ENCODE measurements at places on chromosomes 2 and 18.
A peak's percentile ranks its signal among the peaks of the same experiment; 100 is the strongest.

- no peak for DNase-seq
These were observed 501.8 kb upstream of the SALL3 start for GRCh38 chr18:78477840-78478239.

DNA sequence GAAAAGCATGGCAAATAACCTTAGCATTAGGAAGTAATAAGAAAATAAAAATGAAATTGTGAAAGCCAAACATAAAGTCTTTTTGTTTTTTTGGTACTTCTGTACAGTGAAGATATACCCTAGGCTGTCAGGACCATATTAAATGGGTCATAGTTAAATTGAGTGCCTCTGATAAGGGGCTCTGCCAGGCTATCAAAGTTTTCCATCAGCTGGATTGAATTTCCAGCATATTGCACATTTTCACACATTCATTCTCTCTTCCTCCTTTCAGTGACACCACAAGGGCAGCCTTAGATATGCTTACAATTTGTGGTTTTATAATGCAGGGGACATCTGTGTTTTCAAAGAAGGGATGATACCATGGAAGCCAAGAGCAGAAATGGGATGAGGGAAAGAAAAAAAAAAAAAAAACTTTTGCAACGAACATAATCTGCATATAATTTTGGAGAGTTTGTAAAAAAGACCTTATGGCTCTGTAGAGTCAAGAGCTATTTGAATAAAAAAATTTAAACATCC, 109.3 kb upstream of the LYPD1 start:
- no peak for DNase-seq

DNA sequence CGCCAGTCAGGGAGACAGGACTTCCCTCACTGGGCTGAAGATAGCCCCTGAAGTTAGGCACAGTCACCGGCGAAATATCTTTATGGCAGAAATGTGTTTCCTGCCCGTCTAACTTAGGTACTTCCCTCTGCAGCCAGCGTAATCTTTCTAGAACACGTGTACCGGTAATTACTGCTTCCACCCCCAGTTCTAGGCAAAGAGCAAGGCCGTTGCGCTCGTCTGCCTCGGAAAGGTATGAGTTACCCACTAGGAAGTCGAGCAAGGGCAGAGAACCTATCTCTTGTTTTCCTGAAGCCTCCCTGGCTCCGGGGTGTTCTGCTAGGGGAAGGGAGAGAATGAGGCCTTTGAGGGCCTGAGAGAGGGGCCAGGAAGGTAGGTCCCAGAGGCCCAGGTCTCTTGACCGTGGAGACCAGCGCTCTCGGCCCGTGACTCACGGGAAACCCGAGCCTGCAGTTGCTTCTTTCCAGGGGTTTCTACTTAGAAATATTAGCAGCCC, 70.0 kb downstream of the TWSG1 start:
- peak; percentile 31 for DNase-seq

DNA sequence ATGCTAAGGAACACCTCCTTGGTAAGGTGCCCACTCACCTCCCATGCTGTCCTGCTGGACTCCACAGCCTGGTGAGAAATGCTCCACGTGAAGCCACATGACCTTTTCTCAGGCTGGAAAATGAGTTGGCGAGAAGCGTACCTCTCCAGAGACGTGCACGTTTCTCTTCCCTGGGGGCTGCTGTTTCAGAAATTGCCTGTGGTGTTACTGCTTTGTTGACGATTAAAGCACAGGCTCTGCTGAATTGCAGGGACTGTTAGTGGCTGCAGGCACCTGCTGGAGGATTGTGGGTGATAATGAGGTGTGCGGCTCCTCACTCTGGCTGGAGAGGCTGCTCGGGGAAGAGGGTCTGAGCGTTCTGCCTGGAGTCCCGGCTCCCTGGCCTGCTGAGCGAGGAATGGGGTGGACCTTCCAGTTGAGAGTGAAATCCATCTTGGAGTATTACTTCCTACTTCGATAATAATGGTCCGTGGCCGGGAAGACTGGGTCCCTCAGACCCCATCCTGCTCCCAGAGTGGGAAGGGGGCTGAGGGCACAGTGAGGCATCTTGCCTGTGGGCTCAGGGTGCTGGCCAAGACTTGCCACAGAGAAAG, 199.3 kb upstream of the HDAC4 start:
- no peak for DNase-seq

DNA sequence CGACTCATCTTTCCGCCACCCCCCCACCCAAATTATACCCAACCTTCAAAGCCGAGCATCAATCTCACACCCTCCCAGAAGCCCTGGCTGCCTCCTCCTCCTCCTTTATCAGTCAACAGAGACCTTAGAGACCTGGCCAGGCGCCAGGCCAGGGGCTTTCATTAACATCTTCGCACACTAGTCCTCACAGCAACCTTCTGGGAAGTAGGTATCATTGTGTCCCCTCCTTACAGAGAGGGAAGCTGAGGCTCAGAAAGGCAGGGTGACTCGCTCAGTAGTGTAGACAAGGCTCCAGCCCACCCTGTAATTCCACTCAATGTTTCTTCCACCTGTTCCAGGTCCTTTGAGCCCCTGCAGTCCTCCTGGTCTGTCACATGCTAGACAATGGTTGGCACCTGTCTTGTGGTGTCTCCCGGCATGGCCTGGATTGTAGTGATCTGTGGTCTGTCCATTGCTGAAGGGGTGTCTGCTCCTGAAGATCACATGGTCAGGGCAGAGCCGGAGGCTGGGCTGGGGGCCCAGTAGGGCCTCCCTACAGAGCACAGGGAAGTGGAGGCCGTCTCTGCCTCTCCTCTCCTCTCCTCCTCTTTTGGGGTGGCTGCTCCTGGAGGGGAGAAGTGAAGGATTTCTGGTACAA, 36.0 kb downstream of the KLHL29 start:
- DNase-seq = no peak

DNA sequence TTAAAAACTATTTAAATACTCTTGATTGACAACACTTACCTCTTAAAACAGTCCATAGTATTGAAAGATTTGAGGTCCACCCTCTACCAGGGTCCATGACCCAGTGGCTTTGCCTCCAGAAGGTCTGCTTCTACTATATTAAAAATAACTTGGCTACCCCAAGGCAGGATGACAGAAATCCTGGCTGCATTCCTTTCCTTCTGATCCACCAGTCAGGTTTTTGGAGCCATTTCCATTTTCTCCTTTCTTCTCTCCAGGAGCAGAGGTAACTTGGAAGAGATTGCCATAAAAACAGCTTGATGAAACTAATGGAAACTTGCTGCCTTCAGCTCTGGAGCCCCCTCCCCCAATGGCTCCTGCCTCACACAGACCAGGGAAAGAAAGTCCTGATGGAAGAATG, 2.6 kb upstream of the FAM171B start:
- no peak for DNase-seq

DNA sequence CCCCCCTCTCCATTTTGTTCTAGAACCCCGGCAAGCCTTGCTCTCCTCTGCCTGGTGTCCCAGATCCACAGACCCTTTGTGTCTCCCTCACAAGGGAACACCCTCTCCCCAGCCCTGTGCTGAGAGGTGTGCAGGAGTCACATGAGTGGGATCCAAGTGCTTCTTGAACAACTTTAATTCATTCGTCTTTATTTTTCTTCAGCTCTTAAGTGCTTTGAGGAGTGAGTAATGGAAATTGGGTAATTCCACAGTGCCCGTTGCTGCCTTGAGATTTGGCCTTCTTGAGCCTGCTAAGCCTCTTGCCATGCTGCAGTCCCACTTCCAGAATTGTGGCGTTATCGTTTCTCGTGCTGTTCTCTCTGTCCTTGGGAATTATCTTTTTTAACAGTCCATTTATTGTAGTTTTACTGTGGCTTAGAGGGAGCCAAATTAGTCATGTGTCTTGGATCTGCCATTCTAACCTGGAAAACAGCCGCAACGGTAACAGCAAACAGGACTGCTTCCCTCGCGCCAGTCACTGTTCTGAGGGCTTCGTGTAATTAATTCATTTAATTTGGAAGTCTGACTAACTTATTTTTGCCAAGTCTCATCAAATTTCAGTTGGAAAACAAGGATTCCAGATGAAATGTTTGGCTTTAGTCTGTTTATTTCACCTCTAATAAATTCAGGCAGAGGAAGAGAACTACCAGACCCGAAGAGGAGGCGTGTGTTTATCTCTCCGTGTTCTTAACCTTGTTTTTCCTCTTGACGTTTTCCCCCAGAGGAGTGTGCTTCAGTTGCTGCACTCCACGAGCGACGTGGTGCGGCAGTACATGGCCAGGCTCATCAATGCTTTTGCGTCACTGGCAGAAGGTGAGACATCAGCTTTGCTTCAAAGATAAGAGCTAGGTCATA, 72.0 kb downstream of the ARMC9 start:
- no peak for DNase-seq

GRCh38 chr2:199997296-199997695, 41.9 kb downstream of the MAIP1 start:
- no peak for DNase-seq

DNA sequence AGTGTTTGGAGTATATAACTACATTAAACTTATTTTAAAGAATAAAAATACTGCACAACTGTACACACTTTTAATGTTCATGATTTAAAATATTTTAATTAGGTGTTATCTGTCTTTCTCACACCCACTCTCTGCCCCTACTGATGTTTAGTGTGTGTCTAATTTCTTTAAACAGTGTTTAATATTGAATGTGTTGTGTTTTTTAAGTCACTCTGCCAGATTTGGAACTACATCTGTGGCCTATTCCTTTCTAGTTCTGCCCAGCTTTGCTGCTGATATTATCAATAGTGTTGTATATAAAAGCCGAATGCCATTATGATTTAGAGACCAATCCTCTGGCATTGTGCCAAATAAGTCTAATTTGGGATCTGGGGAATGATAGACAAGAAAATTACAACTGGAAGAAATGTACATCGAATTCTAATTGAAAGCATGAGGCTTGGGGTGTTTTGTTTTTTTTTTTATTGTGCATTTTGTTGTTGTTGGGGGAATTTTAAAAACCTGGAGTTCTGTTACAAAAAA, 398.0 kb downstream of the CPS1 start:
- DNase-seq = no peak

DNA sequence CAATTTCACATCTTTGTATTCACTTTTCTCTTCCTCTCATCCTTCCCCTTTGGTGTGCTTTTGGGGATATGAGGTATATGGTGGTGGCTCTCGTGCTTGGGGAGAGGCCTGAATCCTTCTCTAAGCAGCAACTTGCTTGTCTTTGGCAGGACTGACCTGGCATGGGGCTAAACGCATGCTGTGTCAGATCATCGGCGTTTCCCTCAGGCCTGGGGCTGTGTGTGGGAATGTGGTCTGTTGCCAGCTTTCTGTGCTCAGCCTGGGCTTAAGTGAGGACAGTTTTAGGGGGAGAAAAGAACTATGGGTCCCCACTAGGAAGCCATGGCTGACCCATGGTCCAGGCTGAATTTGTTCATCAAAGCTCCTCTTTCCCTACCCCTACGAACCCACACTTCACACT, 60.7 kb downstream of the TET3 start:
- no peak for DNase-seq

- DNase-seq = no peak
These were observed 25.9 kb downstream of the ROCK1 start for GRCh38 chr18:21085579-21086166.

DNA sequence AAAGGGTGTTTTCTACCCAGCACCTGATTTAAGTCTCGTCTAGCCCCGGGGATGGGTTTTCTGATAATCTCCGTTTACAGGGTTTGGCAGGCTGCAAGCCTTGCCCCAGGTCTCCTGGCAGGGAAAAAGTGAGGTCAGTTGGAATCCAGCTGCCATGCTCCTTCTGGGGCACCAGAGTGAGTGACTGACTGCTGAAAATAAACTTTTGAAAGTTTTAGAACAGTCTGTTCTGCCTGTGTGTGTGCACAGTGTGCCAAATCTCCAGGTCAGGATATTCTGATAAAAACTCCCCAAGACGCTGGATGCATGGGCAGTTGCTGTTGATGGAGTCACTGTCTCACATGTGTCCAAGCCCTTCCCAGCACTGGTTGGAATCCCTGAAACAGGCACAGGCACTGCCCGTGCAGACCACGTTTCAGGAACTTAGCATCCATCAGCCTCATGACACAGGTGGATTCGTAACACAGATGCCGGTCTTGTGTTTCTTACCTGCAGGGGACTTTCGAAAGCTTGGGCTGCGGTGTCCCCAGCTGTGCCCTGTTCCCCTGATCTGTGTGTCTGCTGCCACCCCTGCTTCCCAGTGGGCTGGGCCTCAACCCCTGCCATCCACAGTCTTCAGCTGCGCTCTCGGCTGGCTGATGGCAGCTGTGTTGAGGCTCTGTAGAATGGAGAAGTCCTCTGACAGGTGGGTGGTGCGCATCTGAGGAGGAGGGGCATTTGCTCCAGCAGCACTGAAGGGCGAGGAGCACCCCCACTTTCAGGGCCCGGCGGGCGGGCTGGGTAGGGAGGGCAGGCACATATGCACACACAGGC, 65.0 kb downstream of the SH3RF3 start:
- no peak for DNase-seq

- no peak for DNase-seq
These were observed 72.3 kb upstream of the PSME4 start for GRCh38 chr2:54042897-54043620.

DNA sequence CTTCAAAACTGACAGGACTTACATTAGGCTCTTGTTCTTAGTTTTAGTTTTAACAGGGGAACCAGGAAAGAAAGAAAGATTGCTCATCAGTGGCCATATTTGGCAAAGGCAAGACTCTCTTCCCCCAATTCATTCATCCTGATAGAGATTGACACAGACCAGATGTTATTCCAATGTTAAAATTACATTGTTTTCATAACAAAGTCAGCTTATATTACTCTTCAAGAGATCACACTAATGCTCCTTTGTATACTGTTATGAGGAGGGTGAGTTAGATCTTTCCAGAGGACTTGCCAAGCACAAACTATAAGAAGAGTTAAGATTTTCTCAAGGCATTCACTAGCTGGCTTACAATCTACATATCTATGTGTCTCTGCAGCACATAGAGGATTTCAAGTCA, 252.1 kb downstream of the SLC8A1 start:
- DNase-seq = no peak

DNA sequence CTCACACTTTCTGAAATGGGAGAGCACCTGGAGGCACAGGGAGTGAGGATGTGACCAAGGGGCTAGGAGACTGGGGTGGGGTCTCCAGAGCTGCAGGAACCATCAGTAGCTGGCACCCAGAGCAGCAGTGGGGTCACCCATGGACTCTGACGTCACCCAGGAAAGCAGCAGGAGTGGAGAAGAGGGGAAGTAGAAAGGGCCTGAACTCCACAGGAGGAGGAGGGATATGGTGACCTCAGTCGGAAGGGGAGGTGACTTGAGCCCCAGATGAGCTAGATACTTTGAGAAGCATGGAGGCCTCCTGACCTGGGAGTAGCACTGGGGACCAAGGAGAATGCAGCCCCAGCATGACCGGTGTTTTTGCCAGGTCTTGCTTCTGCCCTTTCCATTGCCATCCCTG, 8.8 kb downstream of the NMUR1 start:
- DNase-seq = no peak

DNA sequence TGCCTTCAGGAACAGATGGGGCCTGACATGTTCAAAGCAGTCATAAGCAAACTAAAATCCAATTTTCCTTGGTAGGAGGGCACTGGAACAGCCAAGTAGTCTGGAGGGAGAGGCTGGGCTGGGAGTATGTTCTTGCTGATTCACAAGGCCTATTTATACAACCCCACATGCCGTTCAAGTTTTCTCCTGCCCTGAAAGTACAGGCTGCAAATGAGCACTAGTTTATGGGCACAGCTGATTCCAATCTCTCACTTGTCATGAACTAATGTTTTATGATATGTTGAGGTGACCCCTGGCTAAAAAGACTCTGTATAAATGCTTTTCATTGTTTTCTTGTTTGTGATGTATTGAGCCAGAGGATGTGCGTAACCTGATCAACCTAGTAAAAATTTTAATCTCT, 183.4 kb upstream of the SRD5A2 start:
- no peak for DNase-seq
